ENCODE measurements at places on chromosomes 1 and 21. TPM values are rescaled to one million over a fixed set of nuclear protein-coding genes. Genes with fewer than 3 reads are reported as not detected.

The IL12RB2 gene
- total RNA-seq = 8.8 TPM

The GRHL3 gene
- not detected for total RNA-seq

The ZC3H11A gene
- total RNA-seq = 99.2 TPM

The ICOSLG gene
- total RNA-seq = 0.75 TPM

The SLC1A7 gene
- 0.25 TPM for total RNA-seq

The CRYAA gene
- not detected for total RNA-seq

The SNAP47 gene
- total RNA-seq = 42.7 TPM
